ENCODE measurements at places on chromosomes 3 and 15.

- no peak for DNase-seq
Measured at GRCh38 chr15:41692049-41692448, 31.8 kb downstream of the MGA start.

DNA sequence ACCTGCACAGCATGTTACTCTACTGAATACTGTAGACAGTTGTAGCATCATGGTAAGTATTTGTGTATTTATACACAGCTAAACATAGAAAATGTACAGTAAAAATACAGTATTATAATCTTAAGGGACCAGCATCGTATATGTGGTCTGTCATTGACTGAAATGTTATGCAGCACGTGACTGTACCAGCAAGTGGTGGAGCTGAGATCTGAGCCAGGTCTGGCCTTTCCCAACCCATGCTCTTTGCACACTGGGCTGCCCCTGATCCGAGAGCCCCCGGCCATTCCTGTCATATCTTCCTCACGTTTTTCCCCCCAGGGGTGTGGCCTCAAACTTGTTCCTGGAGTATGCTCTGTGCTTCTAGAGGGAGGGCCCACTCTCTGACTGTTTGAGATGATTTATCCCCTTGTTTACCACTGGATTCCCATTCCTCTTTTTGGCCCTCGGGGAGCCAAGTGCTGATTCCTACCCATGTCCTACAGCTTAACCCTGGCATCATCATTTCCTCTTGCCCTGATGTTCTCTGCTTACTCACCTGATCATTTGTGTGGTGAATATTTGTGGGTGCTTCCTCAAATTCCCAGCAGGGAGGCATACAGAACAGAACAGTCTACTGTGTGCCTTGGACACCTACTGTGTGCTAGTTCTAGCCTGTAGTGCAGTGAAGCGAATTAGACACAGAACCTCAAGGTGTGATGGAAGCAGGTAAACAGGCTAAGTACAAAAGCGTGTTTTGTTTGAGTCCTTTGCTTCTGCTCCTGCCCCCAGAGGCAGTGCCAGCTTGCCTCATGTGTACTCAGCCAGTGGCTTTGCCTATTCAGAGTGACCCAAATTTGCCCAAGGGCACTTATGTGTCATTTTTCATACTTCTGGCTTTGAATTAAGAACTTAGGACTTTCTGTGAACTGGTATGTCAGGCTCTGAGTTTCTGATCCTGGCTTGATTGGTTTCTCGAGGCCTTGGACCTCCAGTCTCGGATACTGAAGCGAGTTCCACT, 21.0 kb downstream of the CSRNP1 start:
- DNase-seq, result no peak

GRCh38 chr15:74055804-74056203, 26.5 kb downstream of the GOLGA6A start:
- DNase-seq, result no peak

DNA sequence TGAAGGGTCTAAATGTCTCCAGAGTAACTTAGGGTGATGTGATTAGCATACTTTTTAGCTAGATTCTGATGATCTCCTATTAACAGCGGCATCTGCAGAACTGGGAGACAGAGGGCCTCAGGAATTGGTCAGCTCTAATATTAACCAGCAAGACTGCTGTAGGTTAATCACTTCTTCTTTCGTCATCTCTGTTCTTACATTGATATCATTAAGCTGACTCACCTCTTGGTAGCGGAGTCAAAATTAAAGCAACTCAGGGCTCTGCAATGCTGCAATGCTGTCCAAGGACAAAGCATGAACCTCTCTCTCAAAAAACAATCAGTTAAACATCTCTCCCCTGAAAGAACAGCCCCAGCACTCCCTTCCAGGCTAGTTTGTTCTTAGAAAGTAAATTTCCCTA, 57.5 kb upstream of the TRA2B start:
- no peak for DNase-seq

GRCh38 chr3:29755416-29755815, 474.5 kb downstream of the RBMS3 start:
- no peak for DNase-seq

GRCh38 chr3:155089495-155089894, 9.4 kb downstream of the MME start:
- no peak for DNase-seq

GRCh38 chr3:105752791-105753415, 115.9 kb downstream of the CBLB start:
- peak; percentile 39 for DNase-seq

- DNase-seq, result no peak
Measured at GRCh38 chr15:49473031-49473430, 50.0 kb downstream of the FGF7 start.

- DNase-seq, result no peak
Measured at GRCh38 chr3:151351648-151352047, 22.3 kb upstream of the P2RY13 start.

GRCh38 chr3:11074011-11074410, 80.3 kb upstream of the HRH1 start:
- DNase-seq, result no peak

GRCh38 chr15:64149893-64150578, 1.5 kb upstream of the SNX22 start:
- no peak for DNase-seq

DNA sequence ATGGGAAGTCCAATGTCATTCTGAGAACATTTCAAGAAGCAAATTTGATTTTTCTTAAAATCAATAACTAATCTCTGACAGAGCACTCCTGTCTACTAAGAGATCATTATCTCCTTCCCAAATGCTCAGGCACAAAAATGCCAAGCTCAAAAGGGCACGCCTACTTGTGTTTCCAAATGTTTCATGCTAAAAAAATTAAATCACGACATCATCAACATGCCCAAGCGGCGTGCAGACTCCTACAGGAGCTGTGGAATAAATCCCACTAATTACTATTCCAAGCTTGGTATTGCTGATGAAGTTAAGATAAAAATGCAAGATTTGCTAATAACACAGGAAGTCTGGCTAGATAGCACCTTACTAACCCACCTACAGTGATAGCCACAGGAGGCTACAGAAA, 140.8 kb downstream of the OSBPL10 start:
- no peak for DNase-seq

DNA sequence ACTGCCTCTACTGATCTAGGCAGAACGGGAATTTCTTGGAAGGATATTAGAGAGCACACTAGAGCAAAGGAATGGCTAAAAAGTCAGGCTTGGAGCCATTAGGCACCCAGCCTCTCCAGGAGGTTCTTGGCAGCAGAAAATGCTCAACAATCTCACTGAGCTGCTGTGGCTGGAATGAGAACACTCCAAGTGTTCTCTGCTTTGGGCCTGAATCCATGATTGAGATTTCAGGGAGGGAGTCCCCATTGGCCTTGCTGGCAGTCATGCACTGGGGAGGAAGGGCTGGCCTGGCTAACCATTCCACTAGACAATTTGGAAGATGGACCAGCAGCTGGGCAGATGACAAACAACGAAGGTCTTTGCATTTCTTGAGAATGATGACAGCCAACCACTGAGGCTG, 362.6 kb downstream of the SHQ1 start:
- no peak for DNase-seq

- no peak for DNase-seq
Measured at GRCh38 chr3:78906245-78906644, 861.6 kb downstream of the ROBO1 start.

DNA sequence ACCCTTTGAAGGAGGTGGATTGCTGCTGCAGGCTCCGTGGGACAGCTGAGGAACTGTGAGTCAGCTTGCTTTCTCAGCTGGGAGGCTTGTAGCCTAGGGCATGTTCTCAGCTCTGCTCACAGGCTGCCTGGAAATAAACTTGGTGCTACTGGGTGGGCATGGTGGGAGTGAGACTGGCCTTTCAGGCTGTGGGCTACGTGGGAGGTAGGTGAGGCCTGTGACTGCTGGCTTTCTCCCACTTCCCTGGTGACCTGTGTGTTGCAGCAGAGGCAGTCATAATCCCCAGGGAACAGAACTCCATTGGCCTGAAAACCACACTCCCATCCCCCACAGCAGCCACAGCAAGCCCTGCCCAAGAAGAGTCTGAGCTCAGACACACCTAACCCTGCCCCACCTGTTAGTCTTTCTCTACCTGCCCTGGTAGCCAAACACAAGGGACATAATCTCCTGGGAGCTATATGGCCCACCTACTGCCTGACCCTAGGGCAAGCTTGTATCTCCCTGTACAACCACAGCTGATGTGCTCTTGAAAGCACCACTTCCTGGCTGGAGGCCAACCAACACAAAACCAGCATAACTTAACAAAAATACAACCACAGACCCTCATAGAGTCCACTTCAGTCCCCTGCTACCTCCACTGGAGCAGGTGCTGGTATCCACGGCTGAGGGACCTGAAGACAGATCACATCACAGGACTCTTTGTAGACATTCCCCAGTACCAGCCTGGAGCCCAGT, 236.5 kb downstream of the SQOR start:
- no peak for DNase-seq

DNA sequence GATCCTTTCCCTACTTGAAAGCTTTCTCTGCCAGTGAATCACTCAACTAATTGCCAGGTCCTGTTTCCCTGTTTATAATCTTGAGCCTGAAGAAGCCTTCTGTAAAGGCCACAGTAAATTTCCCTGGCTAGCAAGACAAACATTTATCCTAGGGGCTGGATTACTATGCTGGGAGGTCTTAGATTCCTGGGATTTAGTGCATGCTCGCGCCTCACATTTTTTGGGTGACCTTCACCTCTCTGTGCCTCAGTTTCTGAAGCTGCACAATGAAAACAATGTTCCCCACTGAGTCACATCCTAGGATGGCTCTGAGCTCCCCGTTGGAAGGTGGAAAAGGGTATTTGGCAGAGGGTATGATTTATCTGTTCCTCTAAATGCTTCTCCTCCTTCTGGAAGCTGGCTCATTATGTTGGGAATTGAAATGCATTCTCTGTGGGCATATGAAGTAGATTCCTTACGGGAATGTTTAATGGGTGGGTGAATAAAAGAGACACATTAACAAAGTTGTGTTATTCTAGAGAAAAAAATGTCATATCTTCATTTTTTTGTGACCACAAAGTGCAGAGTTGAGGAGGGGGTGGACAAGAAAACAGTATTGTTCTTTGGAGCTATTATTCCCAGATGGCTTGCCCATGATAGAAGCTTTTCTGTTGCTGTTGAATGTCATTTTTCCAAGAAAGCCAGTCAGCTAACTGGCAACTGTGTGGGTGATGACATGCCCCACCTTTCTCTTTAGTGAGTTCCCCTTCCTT, 32.4 kb downstream of the LSM3 start:
- DNase-seq, result no peak

GRCh38 chr3:20056725-20057611, 16.7 kb downstream of the KAT2B start:
- DNase-seq, result no peak

GRCh38 chr15:66760968-66761725, 59.1 kb downstream of the SMAD6 start:
- no peak for DNase-seq

- no peak for DNase-seq
Measured at GRCh38 chr3:182760576-182761164, 32.6 kb upstream of the ATP11B start.

DNA sequence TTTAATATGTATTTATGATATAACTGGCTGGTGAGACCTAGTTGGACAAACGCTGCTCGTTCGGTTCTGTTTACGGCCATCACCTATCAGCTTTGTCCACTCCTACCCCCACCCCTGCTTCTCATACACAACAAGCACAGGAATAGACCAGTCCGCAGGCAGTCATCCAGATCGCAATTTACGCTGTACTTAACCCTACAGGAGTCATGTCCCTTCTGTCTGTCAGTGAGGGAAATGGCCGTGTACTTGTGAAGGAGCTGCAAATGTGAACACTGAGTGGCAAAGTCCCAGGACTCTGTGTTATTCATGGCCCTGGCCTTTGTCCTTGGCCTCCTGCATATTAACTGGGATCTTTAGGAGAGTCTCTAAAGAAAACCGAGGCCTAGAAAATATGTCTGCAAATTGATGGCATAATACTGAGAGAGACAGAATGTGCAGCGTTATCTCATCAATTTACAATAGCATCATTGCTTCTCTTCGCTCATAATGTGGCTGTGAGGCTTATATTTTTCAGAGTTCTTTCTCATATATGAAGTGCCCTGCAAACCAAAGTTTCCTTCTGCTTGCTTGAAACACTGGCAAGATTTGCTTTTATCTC, 7.2 kb upstream of the ABHD10 start:
- DNase-seq, result no peak

GRCh38 chr3:27715863-27716262, 6.3 kb downstream of the EOMES start:
- no peak for DNase-seq

DNA sequence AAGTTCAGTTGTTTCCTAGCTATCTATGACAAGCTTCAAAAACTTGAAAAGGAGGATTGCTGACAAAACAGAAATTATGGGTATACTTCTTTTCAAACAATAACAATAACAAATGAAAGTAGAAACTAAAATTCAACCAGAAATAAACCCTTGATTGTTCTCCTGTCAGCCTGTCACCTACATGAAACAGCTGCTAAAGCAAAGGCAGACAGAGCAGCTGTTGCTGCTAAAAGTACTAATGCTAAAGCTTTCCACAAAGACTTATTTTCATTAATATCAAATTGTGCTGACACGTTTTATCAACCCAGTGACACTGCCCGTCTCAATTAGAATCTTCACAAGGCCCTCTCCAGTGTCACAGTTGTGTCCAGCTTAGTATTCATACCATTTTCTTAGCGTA, 533.2 kb upstream of the GBE1 start:
- no peak for DNase-seq

DNA sequence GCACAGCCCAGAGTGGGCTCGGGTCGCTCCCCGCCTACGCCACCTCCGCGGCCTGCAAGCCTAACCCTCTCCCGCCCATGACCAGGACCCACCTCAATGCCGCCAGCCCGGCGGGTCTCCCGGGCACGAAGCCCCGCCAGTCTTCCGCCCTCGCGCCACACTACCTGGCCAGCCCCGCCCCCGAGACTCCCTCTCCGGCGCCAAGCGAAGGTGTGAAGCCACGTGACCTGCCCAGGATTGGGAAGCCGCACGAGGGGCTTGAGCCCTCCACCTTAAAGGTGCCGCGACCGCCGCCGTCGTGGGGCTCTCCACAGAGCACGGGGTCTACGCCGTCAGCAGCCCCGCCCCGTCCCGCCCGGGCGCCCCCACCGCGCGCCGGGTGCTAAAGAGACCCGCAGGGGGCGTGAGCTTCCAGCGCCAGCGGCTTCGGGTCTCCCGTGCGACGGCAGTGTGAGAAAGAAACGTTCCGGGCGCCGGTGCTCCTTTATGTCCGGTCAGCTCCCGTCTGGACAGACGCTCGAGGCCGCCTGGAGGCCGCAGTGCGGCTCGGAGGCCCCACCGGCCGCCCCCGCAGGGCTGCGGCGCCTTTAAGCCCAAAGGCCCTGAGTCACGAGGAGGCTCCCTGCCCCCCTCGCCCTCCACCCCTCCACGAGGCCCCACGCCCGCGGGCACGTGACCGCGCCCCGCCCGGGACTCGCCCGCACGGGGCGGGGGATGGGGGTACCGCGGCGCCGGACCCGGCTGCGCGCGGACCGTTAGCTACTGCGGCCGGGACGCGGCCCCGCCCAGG, at the start of gene CPEB1:
TSS of gene CPEB1 (minus strand) at position 319 of the 790 bp plus-strand sequence. CDS start 18,904 bp downstream, outside the sequence.
- DNase-seq, result no peak

- no peak for DNase-seq
Measured at GRCh38 chr3:172846103-172846561, 95.6 kb downstream of the ECT2 start.

DNA sequence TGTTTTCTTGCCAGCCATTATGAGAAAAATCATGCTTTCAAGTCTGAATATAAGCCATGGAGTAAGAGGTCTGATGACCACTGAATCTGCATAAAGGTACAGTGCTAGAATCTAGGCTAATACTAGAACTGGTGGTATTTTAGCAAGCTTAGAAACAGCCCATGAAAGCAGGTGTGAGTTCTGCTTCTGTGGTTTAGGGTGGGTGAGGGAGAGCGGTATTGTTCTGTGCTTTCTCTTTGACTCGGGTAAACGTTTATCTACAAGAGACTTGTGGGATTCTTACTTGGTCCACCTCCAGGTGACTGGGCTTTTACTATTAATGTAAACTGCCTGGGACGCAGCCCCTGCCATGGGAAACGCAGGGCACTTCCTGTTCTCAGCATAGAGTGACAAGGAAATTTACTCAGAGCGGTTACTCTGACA, 55.2 kb downstream of the PGPEP1L start:
- DNase-seq, result no peak

Measured in effector CD4-positive, alpha-beta T cell (primary cell).